IMR-90 (cell line): ENCODE measurements at places on chromosomes 11 and 22.
A peak's percentile ranks its signal among the peaks of the same experiment; 100 is the strongest.

GRCh38 chr11:32032478-32032877 lies 58.4 kb upstream of the RCN1 start:
- no peak for DNase-seq

DNA sequence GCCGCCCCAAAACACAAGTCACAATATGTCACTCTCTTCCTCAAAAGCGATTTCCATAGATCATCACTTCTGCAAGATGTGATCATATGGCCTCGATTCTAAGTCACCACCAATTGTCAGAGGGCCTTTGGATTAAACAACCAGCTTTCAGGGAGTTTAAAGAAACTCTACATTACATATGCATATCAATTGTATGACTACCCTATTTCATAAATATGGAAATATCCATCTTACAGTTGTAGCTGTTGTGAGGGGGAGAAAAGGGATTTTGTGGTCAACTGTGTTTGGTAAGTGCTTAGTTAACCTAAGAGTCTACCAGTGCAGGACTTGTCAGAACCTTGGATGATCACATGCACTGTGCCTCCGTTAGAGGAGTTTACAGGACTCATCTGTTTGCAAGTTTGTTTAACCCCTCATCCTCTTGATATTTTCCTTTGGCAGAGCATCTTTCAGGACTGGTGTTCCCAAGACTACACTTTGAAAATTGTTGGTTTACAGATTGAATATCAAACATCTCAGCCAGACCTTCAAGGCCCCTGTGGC lies 99.9 kb downstream of the CHST1 start:
- DNase-seq = no peak

- no peak for DNase-seq
These were observed 58.6 kb downstream of the MICAL3 start for GRCh38 chr22:17965538-17966402.

GRCh38 chr11:31973172-31973571 lies 117.7 kb upstream of the RCN1 start:
- DNase-seq = no peak

GRCh38 chr11:74710281-74710938 lies 20.8 kb downstream of the CHRDL2 start:
- peak; percentile 46 for DNase-seq

- DNase-seq = peak; percentile 24
These were observed 7.6 kb upstream of the EXPH5 start for GRCh38 chr11:108601150-108601549.

DNA sequence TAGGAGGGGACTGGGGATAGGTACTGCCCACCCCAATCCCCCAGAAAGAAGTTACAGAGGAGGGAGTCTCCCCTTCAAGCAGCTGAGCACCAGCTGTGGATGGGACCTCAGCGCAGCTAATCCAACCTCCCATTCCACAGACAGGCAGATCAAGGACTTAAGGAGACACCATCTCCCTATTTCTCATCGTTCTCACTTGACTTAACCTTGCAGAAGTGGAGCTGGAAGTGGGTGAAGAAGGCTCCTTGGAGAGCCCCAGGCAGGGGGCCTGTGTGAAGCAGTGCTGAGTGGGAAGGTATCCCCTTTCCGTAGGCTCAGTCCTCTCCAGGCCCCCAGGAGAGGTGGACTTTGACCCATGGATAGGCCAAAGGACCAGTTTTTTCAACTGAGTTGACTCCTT lies 27.3 kb downstream of the USP35 start:
- no peak for DNase-seq

GRCh38 chr11:78217650-78218541 lies 29.2 kb downstream of the USP35 start:
- DNase-seq = no peak

GRCh38 chr22:22076361-22076760 lies 93.8 kb upstream of the TOP3B start:
- no peak for DNase-seq

GRCh38 chr11:75147875-75148263 lies 3.0 kb upstream of the SLCO2B1 start:
- DNase-seq = no peak

DNA sequence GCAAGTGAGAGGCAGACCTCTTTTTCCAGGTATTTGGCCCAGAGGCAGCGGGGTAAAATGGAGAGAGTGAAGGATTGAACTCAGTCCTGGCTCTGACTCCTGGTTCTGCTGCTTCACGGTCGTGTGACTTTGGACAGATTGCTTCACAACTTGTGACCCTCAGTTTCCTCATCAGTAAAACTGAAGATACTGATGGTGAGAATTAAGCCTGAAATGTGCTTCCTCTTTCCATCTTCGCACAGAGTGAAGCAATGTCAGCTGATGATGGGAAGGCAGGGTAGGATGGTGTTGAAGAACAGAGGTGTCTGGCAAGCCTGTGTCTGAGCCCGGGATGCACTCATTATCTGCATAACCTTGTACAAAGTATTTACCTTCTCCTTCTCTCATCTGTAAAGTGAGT lies 59.0 kb downstream of the UBASH3B start:
- DNase-seq = no peak

- DNase-seq = no peak
These were observed 4.7 kb upstream of the SPI1 start for GRCh38 chr11:47383071-47383470.

DNA sequence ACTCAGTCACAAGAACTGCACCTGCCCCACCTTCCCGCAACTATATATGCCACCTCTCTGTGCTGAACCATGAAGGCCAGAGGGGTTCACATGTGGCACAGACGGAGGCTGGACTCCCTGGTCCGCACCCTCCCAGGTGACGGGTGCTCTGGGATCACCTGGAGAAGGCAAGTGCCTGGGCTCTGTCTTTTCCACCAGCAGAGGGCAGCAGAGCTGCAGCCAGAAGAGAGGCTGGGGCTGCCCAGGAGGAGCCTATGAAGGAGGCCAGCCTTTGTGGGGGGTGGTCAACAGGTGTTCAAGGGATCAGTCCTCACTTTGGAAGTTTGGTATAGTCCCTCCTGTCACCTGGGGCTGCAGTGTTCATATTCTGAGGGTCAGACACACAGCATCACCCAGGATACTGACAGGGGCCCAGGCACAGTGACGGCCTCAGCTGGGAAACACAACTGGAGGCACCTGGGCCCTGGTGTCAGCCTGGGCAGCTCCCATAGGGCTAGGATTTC lies 39.2 kb upstream of the IGLL5 start:
- DNase-seq = peak; percentile 31

GRCh38 chr11:126214841-126215240 lies 3.3 kb downstream of the FAM118B start:
- no peak for DNase-seq

- DNase-seq = no peak
These were observed 109.7 kb upstream of the OR9Q1 start for GRCh38 chr11:57913715-57914704.
